ENCODE measurements at places on chromosomes 2 and 18.

DNA sequence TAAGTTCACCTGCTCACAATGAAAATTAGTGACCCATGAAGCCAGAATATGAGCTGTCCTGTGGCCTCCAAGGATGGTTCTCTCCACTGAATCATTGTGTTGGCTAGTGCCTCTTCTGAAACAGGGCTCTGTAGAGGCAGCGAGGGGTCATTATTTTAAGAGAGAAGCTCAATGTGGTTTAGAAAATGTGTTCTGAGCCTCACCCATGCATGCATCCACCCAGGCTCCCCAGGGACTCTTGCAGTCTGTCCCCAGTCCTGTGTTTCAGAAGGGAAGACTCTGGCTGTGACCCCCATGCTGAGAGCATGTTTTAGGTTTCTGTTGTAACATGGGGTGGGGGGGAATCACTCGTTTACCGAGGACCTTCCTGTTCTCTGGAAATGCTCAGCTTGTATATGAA is 135.2 kb downstream of the RNF144A start:
- DNase-seq: no peak

DNA sequence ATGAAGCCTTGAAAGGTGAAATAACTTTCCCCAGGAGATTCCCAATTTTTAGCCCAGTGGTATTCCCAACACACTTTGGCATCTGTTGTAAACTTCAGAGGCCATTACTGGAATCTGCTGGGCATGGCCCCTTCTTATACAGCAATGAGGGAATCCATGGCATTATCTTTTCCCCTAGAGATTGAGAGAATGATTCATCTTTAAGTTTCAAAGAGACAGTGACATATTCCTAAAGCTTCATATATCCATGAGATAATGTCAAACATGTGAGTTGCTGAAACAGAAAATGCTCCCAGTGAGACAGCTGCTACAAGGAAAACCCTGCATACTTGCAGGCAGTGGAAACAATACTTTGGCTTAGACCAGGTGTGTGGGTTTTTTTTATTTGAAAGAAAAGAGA is 51.1 kb upstream of the DLX2 start:
- no peak for DNase-seq

- no peak for DNase-seq
Observed at GRCh38 chr2:241516520-241516965, 8.2 kb upstream of the STK25 start.

GRCh38 chr18:48607056-48607984 is 68.5 kb downstream of the CTIF start:
- DNase-seq: no peak

DNA sequence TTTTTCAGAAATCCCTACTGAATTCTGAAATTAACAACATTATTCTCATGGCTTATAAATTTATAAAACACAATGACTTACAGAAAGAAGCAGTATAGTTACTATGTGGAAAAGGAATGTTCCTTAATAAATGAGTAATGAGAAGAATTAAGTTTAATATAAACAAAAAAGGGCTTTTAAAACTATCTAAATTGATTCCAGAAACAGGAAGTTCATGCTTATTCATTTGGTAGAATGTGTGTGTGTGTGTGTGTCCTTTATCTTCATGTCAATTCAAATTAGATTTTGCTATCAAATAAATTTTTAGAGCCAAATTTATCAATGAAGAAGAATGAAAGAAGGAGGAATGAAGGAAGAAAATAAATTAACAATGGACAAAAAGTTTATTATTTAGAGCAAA is 440.8 kb upstream of the LRRTM4 start:
- DNase-seq: no peak

DNA sequence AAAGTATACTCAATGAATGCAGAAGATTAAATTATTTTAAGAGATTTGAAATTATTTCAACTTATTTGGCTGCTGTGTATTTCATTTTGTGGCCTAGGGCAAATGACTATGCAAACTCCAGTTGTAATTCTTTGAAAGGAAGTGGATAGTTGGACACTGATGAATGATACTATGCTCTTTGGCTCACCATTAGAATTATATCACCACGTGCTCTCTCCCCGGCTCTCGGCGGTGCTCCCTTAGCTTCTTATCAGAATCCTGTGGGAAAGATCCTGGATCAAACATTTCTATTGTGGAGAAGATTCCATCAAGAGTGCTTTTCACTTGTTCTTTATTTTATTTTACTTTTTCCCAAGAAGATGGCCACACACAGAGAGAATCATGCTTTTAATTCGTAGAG is 55.2 kb downstream of the ADCYAP1 start:
- no peak for DNase-seq

- no peak for DNase-seq
Observed at GRCh38 chr2:127086990-127087790, 19.8 kb downstream of the BIN1 start.

DNA sequence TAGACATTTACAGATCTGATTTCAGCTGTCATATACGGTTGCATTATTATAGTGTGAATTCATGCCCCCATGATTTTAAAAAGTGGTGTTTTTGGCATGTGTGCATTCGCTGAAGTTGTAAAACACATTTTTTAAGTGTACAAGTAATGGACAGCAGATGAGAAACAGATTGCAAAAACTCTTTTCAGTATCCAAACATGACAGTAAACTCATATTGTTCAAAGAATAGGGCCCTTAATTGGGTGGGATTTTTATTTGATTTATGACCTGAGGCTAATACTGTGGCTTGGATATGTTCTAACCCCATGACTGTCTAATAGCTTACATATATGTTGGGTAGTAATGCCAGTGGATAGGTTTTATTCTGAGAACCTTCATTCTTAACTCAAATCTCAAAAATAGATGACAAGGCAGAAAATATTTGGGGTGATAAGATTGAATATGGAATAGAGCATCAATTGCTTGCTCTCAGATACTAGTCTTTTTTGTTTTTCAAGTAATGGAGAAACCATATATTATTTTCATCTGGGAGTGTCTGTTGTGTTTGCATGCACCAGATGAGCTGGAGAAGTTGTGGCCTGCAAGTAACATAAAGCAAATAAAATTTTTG is 118.6 kb downstream of the PARD3B start:
- no peak for DNase-seq

DNA sequence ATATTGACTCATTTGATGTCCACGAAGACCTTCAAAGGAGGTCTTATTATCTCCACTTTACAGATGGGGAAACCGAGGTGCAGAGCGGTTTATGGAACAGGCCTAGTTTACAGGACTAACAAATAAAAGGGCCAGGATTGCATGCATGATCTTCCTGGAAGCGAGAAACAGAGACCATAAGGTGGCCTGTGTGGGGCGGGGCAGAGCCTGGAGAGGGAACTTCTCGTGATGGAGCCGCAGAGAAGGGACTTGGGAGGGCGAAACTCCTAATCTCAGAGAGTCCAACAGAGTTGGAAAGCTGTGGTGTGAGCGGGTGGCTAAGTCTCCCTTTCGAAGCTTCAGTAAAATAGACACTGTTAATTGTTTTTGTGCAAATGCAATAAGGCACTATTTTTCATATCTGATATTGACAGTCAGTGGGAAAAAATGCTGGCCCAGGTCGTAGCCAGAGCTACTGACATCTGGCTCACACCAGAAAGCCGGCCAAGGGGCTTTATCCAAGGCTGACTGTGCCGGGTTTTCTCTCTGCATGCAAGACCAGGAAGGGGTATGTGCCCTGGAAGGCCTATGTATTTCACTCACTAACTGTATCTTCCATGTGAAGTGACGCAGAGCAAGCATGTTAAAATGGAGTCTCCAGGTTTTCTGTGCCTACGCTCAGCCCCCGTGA is 4.5 kb downstream of the INPP5D start:
- DNase-seq: no peak

- DNase-seq: no peak
Observed at GRCh38 chr2:33371304-33372090, 105.0 kb upstream of the RASGRP3 start.

- no peak for DNase-seq
Observed at GRCh38 chr2:217803653-217803960, 199.2 kb downstream of the TNS1 start.

DNA sequence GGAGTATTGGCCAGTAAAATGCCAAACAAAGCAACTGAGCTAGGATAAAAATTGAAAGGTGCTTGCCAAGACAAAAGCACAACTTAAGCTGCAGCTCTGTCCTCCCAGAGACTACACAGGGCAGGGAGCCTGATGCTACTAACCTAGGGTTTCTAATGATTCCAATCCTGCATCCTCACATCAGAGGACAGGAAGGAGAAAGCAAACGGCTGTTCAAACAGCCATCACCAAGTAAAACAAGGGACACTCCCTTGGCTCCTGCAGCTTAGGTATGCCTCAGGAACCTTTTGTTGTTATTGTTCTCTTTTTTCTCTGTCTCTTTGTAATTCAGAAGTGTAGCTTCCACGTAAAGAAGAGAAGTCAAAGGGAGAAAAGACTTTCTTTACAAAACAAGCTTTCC is 99.5 kb downstream of the TCF4 start:
- DNase-seq: no peak

GRCh38 chr18:2310886-2311285 is 260.4 kb downstream of the METTL4 start:
- no peak for DNase-seq

- DNase-seq: no peak
Observed at GRCh38 chr2:99880148-99880963, 262.0 kb downstream of the AFF3 start.

DNA sequence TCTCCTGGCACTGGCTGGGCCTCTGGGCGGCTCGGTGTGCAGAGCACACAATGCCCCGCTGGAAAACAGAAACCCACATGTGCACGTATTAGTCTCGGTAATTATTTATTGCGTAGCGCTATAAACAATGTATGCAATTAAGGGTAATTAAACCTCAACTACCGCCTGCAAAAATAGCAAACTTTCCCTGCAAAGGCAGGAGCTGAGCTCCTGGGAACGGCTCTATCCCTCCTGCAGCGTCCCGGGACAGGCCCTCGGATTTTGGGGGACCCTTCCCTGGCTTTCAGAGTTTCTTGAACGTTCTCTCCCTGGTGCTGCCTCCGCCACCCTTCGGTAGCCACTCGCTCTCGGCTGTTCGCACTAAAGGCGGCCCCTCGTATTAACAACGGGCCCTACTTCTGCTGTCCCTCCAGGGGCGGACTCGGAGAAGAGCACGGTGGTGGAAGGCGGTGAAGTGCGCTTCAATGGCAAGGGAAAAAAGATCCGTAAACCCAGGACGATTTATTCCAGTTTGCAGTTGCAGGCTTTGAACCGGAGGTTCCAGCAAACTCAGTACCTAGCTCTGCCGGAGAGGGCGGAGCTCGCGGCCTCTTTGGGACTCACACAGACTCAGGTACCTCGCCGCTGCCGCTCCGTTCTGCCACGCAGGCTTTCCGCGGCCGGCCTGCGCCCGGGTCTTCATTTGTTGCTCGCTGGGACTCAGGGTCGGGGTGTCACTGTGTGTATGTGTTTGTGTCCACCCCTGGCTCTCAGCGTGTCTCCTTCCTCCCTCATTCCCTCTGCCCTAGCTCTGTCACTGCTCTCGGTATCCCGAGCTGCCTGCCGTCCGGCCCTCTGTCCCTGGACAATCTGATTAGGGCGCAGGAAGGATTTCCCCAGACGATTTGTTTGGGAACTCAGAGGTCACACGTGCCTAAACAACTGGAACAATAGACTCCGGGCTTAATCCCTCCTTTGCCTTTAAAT is 1.2 kb downstream of the DLX1 start:
- no peak for DNase-seq

DNA sequence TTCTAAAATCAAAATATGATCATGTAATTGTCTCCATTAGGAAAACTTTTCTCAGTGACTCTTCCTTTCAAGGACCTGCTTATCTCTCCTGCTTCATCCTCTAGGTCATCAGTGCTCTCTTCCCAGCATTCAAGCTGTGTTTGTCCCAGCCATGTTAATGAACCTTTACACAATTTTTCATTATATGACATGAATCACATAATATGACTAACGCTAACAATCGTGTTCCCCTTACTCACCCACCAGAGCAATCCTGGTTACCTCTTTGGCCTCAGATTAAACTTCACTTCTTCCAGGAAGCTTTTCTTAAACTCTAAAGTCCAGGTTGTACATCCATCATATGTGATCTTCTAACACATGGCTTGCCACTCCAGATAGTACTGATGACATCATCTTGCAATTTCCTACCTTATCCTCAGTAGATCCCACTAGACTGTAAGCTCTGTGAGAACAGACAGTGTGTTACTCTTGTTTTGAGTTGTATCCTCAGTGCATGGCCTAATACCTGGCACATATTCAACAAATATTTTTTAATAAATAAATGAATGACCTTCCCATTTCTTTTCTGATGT is 882.9 kb upstream of the ZEB2 start:
- no peak for DNase-seq

GRCh38 chr2:178484245-178485041 is 4.2 kb downstream of the PLEKHA3 start:
- no peak for DNase-seq

GRCh38 chr2:129903586-129904425 is 75.7 kb upstream of the RAB6C start:
- no peak for DNase-seq

- no peak for DNase-seq
Observed at GRCh38 chr18:13872932-13873331, 42.4 kb downstream of the MC2R start.

DNA sequence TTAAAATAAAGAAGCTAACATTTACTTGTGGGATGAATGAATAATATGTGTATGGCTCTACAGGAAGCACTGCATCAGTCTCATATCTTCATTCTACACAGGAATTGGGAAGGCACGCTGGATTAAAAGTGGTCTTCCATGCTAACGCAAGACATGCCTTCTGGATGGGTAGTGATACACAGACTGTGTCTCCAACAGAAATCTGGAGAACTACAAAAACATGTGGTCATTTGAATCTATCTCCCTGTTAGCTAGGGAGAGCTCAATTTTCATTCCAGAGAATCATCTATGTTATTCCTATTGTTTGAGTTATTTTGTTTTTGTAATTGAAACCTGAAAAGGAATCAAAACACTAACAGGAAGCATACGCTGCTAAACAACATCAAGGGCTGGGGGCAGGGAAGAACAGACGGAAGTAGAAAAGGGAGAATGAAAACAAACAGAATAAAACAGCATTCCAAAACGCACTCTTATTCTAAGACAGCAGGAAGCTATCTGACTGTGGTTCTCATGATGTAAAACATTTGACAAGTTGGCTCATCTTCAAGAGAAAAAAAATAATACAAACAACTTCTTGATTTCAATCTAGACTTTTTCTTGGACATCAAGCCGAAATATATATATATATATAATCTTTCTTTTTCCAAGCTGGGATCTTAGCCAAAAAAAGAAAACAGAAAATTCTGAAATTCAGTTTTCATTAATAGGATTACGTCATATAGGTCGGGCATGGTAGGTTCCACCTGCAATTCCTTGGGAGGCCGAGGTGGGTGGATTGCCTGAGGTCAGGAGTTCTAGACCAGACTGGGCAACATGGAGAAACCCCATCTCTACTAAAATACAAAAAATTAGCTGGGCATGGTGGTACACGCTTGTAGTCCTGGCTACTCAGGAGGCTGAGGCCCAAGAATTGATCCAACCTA is 31.5 kb upstream of the ASNSD1 start:
- DNase-seq: no peak

- no peak for DNase-seq
Observed at GRCh38 chr2:62741954-62742722, 36.6 kb downstream of the EHBP1 start.

DNA sequence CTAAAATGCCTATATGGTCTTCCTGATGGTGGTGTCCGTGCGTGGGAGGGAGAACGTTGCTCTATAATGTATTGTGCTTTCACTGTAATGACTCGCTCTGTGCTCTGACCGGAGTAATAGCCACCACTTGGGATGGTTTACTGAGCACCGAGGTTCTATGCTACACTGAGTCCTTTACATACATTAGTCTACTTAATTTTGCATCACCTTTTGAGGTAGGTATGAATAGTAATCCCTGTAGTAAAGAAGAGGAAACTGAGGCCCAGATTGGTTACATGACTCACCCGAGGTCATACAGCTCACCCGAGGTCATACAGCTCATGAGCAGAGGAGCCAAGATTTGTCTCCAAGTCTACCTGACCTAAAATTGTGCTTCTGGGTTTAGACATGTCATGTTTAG is 79.5 kb downstream of the ARMC9 start:
- DNase-seq: no peak

Measured in activated CD4-positive, alpha-beta T cell treated with anti-CD3 and anti-CD28 coated beads for 24 hours (primary cell).